ENCODE measurements at places on chromosomes 3 and 15.

DNA sequence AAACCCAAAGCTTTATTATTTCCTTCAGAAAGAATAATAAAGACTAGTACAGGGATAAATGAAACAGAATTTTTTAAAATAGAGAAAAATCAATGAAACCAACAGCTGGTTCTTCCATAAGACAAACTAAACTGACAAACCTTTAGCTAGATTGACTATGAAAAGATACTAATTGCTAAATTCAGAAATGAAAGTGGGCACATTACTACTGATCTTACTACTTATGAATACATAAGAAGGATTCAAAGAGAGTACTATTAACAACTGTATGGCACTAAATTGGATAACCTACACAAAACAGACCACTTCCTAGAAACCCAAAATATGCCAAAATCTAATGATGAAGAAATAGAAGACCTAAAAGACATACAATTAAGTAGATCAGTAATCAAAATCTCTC is 278.2 kb downstream of the ISL2 start:
- H3K4me1 ChIP-seq, result no peaks in the 10 kb centered on the region
- no peak overlapping the region for H3K27ac ChIP-seq
- peaks cover 27% of the 10 kb centered on the region for H3K36me3 ChIP-seq
- no peaks in the 10 kb centered on the region for H3K27me3 ChIP-seq

DNA sequence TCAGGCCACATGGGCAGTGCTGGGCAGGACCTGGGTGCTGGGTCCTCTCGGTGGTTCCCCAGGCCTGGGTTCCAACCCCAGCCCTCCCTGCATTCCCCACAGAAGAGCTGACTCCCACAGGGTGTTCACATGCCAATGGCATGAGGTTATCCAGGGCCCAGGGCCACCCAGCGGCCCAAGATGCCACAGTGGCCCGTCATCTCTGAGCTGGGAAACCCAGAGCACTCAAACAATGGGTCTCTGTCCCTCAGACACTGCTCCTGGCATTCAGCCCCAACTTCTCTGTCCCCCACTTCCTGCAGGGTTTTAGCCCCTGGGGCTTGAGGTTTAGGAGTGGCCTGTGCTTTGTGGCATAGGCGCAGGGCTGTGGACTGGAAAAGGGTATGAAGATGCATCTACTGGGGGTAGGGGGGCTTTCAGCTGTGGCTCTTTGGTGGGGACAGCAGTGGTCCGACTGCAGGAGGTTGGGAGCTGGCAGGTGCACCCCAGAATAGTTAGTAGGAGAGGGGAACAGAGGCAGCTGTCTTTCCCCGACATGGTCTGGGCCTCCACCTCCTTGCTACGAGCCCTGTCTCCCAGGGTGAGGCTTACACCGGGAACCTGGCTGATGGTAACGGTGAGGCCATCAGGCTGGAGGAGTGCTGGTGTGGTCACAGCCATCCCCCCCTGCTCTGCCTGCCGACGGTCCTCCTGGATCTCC is 1.7 kb downstream of the CCDC9B start:
- peaks cover 96% of the 10 kb centered on the region for H3K4me1 ChIP-seq
- H3K27me3 ChIP-seq, result no peaks in the 10 kb centered on the region
- DNase-seq, result no peak
- H3K27ac ChIP-seq, result peak overlapping the region; percentile 100
- peaks cover 3% of the 10 kb centered on the region for H3K36me3 ChIP-seq

DNA sequence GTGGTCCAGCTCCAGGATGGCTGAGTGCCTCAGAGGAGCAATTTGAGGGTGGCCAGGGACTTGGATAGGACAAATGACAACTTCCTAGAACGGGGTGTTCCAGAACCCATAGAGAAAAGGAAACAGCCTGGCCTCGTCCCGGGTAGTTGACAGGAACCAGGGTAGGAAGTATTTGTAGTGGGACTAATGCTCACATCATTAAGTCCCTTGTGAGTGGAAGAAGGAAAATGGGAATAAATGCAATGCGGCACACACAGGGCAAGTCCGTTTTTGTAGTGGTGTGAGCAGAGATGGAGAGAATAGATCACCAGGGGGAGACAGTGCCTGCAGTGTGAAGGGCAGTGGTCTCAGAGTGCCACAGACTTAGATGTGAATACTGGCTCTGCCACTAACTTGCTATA is 19.6 kb downstream of the TIMP4 start:
- H3K27ac ChIP-seq, result no peak overlapping the region
- no peaks in the 10 kb centered on the region for H3K27me3 ChIP-seq
- no peak overlapping the region for H3K4me3 ChIP-seq
- H3K4me1 ChIP-seq, result peaks cover 33% of the 10 kb centered on the region
- H3K36me3 ChIP-seq, result no peaks in the 10 kb centered on the region

DNA sequence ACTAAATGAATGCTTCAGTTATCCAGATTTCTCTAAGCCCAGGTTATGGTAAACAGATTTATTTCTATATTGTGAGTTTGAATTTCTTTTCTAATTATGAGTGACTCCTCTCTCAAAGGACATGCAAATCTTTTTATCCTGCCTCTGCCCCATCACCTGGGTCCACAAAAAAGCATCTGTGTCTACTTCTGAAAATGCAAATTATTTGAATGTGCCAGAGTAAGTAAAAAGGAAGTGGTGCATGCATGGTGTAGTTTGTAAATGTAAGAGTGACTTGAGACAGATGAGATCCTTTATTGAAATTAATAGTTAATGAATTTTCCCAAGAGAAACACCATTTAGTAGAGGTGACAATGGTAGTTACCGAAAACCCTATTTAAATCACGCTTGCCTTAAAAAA is 26.9 kb downstream of the MCTP2 start:
- H3K27me3 ChIP-seq, result peaks cover 5% of the 10 kb centered on the region
- no peak overlapping the region for H3K4me3 ChIP-seq
- no peak overlapping the region for H3K27ac ChIP-seq
- DNase-seq, result no peak
- H3K4me1 ChIP-seq, result no peaks in the 10 kb centered on the region

GRCh38 chr3:143469159-143469558 is 349.6 kb downstream of the CHST2 start:
- H3K4me3 ChIP-seq, result no peak overlapping the region
- no peak for DNase-seq
- H3K27ac ChIP-seq, result no peak overlapping the region
- H3K36me3 ChIP-seq, result no peaks in the 10 kb centered on the region
- no peaks in the 10 kb centered on the region for H3K27me3 ChIP-seq

GRCh38 chr3:135623558-135623957 is 342.0 kb upstream of the PPP2R3A start:
- no peak for DNase-seq
- H3K4me1 ChIP-seq, result no peaks in the 10 kb centered on the region
- H3K4me3 ChIP-seq, result no peak overlapping the region
- peaks cover 12% of the 10 kb centered on the region for H3K27me3 ChIP-seq
- H3K36me3 ChIP-seq, result no peaks in the 10 kb centered on the region
- no peak overlapping the region for H3K27ac ChIP-seq

GRCh38 chr15:101138913-101139880 is 112.7 kb downstream of the CHSY1 start:
- no peaks in the 10 kb centered on the region for H3K36me3 ChIP-seq
- H3K4me1 ChIP-seq, result peaks cover 31% of the 10 kb centered on the region
- H3K4me3 ChIP-seq, result peak overlapping the region; percentile 2
- H3K27me3 ChIP-seq, result no peaks in the 10 kb centered on the region
- no peak for DNase-seq

DNA sequence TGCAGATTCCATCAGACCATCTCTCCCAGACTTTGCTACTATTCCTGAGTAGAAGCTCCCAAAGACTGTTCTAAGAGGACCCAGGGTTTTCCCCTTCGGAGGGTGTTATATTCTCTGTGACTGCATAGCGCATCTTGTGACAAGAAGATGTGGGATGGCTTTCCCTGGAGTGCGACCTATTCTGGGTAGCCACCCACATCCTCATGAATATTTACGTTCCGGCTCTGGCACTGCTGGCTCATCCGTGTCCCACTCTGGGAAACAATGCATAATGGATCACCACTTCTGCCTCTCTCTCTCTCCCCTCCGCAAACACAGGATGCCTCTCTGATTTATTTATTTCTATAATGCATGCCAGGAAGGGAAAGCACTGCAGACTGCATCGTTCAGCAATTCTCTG is 166.1 kb downstream of the PYDC2 start:
- no peak overlapping the region for H3K27ac ChIP-seq
- H3K4me1 ChIP-seq, result peaks cover 4% of the 10 kb centered on the region
- DNase-seq, result no peak
- peaks cover 22% of the 10 kb centered on the region for H3K27me3 ChIP-seq
- no peaks in the 10 kb centered on the region for H3K36me3 ChIP-seq

- peaks cover 38% of the 10 kb centered on the region for H3K4me1 ChIP-seq
- H3K27ac ChIP-seq, result peak overlapping the region; percentile 99
- H3K4me3 ChIP-seq, result peak overlapping the region; percentile 77
- H3K27me3 ChIP-seq, result no peaks in the 10 kb centered on the region
- H3K36me3 ChIP-seq, result peaks cover 18% of the 10 kb centered on the region
Measured at GRCh38 chr3:150409512-150410310, 1.6 kb downstream of the TSC22D2 start.

- peaks cover 28% of the 10 kb centered on the region for H3K4me1 ChIP-seq
- no peaks in the 10 kb centered on the region for H3K27me3 ChIP-seq
- DNase-seq, result no peak
- peak overlapping the region; percentile 43 for H3K27ac ChIP-seq
- no peak overlapping the region for H3K4me3 ChIP-seq
- H3K36me3 ChIP-seq, result no peaks in the 10 kb centered on the region
Measured at GRCh38 chr15:51223771-51224229, 114.6 kb downstream of the CYP19A1 start.

DNA sequence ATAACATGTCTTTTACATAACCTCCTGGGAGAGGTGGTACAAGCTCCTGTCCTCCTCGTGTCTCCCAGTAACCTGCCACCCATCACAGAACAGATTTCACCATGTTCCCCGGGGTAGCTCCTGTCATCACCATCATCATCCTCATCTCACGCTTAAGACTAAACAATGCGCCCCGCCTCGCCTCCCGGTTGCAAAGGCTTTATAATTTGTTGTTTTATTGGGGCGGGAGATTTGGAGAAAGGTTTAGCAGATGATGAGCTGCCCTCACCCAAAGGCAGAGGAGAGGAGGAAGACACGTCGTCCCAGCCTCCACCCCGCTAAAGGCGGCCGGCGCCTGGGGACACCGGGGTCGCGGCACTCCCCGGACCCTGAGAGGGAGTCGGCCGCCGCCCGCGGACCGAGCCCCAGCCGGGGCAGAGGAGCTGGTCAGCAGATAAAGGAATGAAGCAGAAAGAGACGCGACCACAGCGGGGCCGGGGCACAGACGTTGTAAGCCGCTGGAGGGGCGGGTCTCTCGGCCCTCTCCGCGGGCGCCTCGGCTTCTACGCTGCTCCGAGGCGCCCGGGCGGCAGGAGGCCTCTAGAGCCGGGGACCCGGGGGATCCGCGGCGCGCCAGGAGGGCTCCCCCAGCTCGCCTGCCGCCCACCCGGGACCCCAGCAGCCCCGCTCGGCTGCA is 589 bp downstream of the HERC1 start:
- no peaks in the 10 kb centered on the region for H3K36me3 ChIP-seq
- peak overlapping the region; percentile 84 for H3K27ac ChIP-seq
- no peak for DNase-seq
- H3K4me1 ChIP-seq, result peaks cover 42% of the 10 kb centered on the region
- no peaks in the 10 kb centered on the region for H3K27me3 ChIP-seq

DNA sequence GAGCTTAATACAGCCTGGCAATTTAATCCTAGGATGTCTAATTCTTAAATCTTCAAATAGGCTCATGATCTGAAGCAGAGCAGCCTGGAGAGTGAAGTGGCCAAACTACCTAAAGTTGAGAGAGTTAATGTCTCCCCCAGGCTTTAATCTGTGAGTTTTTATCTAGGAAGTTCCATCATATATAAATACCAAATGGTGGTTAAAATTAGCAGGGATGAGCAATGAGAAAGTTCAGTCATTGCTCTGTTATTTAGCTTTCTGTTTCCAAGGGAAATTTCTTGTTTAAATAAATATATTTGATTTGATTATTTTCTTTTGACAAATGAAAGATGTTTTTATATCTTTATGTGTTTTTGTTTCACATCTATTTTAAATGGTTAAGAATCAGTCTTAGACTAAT is 274.4 kb upstream of the UMPS start:
- H3K36me3 ChIP-seq, result peaks cover 19% of the 10 kb centered on the region
- DNase-seq, result no peak
- H3K27ac ChIP-seq, result no peak overlapping the region
- H3K4me3 ChIP-seq, result no peak overlapping the region

DNA sequence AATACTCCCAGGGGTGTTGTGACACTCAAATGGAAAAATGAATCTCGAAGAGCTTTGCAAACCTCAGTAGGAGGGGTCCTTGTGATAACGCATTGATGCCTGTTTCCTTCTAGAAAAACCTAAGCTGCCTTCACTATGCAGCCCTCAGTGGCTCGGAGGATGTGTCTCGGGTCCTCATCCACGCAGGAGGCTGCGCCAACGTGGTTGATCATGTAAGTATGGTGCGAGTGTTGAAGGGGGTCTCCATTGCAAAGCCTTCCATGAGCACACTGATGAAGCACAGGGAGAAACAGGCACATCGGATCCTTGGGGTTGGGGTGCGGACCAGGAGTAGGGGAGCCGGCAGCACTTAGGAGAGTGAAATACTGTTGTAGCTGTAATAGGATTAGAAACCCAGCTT is 22.3 kb downstream of the ANKDD1A start:
- H3K27ac ChIP-seq, result no peak overlapping the region
- no peaks in the 10 kb centered on the region for H3K36me3 ChIP-seq
- H3K4me1 ChIP-seq, result peaks cover 16% of the 10 kb centered on the region
- H3K27me3 ChIP-seq, result no peaks in the 10 kb centered on the region
- no peak for DNase-seq

DNA sequence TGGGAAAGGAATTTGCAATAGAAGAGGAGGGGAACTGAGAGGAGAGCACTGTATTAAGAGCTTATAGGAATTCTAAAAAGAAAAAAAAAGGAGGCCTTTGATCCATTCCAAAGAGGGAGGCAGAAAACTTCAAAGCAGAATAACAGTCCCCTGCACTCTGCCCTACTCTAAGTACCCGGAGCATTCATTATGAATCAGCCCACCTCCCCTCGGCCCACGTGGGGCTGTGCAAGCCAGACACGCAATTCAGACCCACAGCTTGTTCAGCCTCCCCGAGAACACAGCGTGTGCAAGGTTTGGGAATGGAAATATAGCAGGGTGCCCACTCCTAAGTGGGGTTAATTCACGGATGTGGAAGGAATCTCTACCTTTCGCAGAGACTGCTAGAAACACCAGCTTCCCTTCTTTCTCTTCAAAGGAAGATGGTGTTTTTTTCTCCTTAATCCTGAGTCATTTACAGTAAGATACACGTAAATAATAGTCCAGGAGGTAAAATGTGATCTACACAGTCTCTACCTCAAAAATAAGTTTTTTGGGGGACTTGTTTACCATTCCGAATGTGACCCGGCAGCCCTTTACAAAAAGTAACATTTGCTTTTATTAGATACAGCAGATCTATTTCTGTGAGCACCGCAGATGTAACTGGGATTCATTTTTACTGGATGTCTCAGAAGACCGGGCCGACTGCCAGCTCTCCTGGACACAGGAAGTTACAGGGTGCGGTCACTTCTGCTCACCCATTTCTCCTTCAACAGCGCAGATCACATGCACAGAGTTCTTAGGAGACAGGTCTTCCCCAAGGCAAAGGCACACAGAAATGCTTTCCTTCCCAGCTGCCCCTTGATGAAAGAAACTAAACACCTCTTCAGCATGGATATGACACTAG is 768.5 kb upstream of the CFAP20DC start:
- H3K36me3 ChIP-seq, result peaks cover 4% of the 10 kb centered on the region
- H3K4me1 ChIP-seq, result peaks cover 48% of the 10 kb centered on the region
- peak overlapping the region; percentile 55 for H3K4me3 ChIP-seq
- DNase-seq, result peak; percentile 95
- no peaks in the 10 kb centered on the region for H3K27me3 ChIP-seq
